ENCODE measurements at places on chromosomes 11 and 22.

DNA sequence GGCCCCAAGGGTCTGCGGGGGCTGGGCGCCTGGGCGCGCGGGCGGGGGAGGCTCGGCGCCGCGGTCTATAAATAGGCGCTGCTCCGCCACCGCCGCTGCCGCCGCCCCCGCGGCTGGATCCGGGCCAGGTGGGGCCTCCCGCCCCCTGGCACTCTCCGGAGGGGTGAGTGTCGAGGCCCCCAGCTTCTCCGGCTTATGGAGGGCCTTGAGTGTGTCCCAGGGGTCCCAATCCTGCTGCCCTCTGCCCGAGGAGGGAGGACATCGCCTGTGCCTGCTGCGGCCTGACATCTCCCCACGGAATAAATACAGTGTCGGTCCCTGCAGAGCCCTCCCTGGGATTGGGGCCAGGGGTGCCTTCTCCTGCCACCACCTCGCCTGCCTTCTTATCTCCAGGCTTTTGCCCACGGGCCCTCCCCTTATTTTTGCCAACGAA is 4.3 kb upstream of the GP1BB start:
- DNase-seq, result no peak

- no peak for DNase-seq
Measured at GRCh38 chr11:33682446-33682845, 18.2 kb downstream of the C11orf91 start.

DNA sequence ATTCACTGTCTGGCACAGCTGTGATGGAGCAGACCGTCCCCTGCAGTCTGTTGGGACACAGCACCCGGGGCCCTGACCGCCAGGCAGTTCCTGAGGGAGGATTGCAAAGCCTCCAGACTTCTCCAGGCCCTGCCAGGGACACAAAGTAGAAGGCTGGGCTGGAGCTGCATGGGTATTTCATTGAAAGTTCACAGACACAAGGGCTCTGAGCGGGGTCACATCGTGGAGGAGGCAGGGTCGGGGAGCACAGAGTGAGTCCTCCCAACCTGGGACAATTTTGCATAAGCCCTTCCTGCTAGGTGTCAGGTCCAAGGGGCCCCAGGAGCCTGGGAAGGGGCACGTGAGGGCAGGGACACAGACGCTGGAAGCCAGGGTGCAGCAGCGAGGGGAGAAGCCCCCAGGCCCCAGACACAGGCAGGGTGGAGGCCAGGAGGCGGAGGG is 15.7 kb downstream of the IFITM10 start:
- DNase-seq, result no peak

DNA sequence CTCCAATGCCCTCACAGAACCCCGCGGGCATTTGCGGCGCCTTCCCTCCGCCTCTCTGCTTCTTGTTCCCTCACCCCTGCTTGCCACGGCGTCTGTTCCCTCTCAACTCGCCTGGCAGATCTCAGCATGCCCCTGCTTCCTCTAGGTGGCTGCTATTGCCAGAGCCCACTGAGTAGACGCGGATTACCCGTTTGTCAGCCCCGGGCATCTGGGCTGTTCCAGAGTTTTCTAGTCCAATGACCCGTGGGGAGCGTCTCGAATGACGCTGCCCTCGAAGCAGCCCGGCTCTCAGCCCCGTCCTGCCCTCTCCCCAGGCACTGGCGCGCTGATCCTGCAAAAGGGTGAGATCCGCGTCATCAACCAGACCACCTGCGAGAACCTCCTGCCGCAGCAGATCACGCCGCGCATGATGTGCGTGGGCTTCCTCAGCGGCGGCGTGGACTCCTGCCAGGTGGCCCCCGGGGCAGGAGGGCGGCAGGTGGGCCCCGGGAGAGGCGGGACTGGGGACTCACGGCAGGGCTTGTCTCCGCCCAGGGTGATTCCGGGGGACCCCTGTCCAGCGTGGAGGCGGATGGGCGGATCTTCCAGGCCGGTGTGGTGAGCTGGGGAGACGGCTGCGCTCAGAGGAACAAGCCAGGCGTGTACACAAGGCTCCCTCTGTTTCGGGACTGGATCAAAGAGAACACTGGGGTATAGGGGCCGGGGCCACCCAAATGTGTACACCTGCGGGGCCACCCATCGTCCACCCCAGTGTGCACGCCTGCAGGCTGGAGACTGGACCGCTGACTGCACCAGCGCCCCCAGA is 49.7 kb downstream of the ST14 start:
- no peak for DNase-seq

DNA sequence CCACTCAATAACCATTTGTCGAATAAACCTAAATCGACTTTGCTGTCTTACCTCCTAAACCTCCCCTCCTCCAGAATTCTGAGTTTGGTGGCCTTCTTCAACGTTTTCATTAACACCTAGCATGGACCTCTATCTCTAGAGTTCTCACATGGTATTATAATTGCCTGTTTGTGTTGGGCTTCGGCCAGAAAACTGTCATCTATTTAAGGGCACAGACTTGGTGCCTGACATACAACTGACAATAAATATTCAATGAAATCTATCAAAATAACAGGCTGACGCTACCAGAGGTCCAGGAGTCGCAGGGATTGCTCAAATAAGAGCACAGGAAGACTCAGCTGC is 687 bp downstream of the ALKBH8 start:
- DNase-seq, result no peak

DNA sequence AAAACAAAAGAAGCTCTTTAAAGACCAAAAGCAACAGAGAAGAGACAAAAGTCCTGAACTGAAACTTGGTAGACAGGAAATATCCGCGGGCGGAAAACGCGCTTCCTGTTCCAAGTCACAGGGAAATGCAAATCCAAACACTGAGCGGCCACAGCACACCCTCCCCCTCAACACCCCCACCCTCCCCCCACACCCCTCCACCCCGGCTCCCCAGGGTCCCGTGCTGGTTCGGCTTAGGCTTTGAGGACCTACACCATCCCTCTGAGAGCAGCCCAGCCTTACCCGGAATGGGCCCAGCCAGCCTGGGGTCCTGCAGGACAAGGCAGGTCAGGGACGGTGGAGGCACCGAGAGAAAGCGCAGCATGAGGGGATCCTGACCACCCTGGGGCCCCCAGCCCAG is 160.4 kb downstream of the BRD1 start:
- DNase-seq, result no peak

GRCh38 chr11:115613004-115613403 is 108.8 kb upstream of the CADM1 start:
- no peak for DNase-seq

- DNase-seq, result no peak
Measured at GRCh38 chr22:19559324-19559811, 35.2 kb upstream of the CLDN5 start.
